NCI-H524 (cell line): ENCODE measurements at places on chromosomes 2 and 18.

- DNase-seq, result no peak
Observed at GRCh38 chr2:181949047-181949446, 36.6 kb upstream of the PPP1R1C start.

DNA sequence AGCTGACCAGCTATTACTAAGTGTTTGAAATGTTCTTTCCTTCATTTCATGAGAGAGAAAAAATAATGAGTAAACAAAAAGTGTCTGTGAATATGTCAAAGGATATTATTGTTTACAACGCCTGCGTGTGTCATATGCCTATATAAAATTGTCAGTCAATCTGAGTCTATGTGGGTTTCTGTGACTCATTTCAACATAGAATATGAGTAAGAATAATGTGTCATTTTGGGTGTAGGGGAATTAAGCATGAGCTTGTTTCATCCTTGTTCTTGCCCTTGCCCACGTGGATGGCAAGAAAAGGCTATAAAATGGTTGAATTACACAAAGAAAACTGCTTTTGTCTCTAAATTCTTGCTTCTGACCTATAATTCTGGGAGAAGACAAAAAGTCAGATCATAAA lies 466.0 kb downstream of the PTH2R start:
- DNase-seq, result no peak

DNA sequence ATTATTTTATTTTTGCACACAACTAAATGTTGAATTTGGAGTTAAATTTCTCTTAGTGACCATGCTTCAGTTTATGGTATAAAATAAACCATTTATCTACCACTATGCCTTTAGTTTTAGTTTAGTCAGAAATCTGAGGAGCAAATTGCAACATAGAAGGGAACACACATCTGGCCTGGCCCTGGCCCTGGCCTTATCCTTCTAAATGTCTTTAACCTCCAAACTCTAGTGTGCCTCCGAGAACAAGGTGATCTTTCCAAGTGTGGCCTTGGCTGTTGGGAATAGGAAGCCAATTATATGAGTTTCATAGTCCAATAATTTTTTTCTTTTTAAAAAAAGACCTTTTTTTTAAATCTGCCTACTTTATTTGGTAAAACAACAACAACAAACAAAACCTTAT lies 31.8 kb upstream of the GREB1L start:
- no peak for DNase-seq

- no peak for DNase-seq
Observed at GRCh38 chr18:48670751-48671560, 132.1 kb downstream of the CTIF start.

DNA sequence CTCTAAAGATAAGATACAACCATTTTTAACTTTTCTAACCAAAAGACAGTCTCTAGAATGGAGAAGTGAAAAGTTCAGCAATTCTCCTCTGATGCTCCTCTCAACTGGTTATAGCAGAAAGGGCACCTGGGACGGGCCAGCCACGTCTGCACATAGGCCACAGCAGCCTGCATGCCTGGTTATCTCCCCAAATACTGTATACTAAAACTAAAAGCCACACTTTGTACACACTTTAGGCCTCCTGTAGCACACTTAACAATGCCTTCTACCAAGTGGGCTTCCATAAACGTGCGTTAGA lies 179.1 kb downstream of the ANKRD44 start:
- DNase-seq, result no peak

- no peak for DNase-seq
Observed at GRCh38 chr2:82000606-82001005, 1696.1 kb upstream of the LRRTM1 start.

GRCh38 chr2:223580951-223581350 lies 21.2 kb downstream of the SCG2 start:
- DNase-seq, result peak; percentile 12

GRCh38 chr2:237299906-237300305 lies 114.1 kb downstream of the COL6A3 start:
- peak; percentile 95 for DNase-seq

- DNase-seq, result no peak
Observed at GRCh38 chr2:172813314-172813888, 77.8 kb downstream of the RAPGEF4 start.

DNA sequence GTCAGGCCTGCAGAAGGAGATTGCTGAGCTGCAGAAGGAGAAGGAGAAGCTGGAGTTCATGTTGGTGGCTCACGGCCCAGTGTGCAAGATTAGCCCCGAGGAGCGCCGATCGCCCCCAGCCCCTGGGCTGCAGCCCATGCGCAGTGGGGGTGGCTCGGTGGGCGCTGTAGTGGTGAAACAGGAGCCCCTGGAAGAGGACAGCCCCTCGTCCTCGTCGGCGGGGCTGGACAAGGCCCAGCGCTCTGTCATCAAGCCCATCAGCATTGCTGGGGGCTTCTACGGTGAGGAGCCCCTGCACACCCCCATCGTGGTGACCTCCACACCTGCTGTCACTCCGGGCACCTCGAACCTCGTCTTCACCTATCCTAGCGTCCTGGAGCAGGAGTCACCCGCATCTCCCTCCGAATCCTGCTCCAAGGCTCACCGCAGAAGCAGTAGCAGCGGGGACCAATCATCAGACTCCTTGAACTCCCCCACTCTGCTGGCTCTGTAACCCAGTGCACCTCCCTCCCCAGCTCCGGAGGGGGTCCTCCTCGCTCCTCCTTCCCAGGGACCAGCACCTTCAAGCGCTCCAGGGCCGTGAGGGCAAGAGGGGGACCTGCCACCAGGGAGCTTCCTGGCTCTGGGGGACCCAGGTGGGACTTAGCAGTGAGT lies 19.4 kb downstream of the FOSL2 start:
- DNase-seq, result no peak

- peak; percentile 13 for DNase-seq
Observed at GRCh38 chr18:74314759-74315463, 728 bp upstream of the C18orf63 start.

- DNase-seq, result no peak
Observed at GRCh38 chr18:7754258-7754657, 187.1 kb downstream of the PTPRM start.

DNA sequence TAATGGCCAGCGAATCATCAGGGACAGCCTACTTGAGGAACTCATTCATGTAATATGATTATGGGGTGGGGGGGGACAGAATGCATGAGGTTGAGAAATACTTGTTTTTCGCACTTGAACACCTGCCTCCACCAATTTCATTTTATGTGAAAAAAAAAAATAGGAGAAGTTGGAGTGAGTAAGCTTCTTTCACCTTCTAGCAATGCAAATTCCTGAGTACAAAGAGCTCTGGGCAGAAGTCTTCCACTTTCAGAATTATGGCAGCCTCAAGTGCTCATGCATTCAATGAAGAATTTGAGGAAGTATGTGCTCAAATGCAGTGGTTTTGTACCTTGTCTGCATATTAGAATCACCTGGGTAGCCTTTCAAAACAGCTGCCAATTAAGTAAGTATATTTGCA lies 40.1 kb upstream of the GPD2 start:
- DNase-seq, result no peak

- DNase-seq, result no peak
Observed at GRCh38 chr2:240960309-240960970, 38.0 kb upstream of the SNED1 start.

DNA sequence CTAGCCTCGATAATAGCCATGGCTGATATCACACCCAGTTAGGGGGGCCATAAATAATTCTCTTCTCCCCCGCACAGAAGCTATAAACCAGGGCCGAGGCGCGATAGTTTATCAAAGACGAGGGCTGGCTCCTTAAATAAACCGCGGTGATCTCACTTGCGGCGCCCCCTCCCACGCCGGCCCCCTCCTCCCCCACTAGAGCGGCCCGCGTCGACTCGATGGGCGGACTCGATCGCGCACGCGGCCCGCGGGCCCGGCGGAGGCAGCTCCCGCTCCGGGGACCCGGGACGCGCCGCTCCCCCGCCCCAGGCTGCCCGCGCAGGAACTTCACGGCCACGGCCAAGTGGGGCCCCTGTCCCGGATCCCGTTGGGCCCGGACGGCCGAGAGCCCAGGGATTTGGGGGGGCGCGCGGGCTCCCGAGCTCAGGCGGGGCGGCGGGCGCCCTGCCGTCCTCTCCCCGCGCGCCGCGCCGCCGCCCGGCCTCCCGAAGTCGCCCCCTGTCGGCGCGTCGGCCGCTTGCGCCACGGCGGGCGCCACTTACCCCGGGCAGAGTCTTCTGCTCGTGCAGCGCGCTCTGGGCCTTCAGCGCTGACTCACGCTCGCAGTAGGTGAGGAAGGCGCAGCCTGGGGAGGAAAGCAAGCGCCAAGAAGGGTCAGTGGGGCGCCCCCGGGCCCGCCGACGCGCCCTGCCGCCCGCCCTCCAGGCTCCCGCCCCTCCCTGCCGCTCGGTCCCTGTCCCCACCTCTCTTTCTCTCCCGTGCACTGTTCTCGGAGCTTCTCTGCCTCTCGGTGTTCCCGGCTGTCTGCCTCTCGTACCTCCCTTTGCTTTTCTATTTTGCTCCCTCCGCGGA lies 80.4 kb downstream of the CELF4 start:
- no peak for DNase-seq

- DNase-seq, result peak; percentile 51
Observed at GRCh38 chr2:70789304-70790135, 923 bp downstream of the FIGLA start.

GRCh38 chr2:81481994-81482368 lies 1177.4 kb upstream of the LRRTM1 start:
- DNase-seq, result no peak

DNA sequence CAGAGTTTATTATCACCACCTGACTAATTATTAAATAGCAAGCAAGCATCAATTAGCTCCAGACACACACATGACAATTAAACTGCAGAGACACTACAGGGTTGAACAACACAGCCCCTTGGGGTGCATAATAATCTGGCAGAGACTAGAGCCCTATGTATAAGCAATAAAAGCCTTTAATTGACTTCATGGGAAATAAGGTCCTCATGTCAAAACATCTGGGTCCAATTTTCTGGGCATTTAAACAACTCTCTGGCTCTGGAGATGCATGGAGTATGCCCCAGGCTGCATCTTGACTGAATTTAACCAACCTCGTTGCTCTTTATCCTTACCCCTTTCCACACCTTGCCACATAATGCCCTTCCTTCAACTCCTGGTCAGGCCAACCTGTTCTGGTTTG lies 270.7 kb upstream of the THUMPD2 start:
- DNase-seq, result no peak

GRCh38 chr2:75555701-75556100 lies 5.0 kb downstream of the EVA1A start:
- no peak for DNase-seq

GRCh38 chr18:9055185-9055584 lies 47.3 kb upstream of the NDUFV2 start:
- no peak for DNase-seq

GRCh38 chr18:42024131-42024530 lies 69.1 kb downstream of the PIK3C3 start:
- no peak for DNase-seq

DNA sequence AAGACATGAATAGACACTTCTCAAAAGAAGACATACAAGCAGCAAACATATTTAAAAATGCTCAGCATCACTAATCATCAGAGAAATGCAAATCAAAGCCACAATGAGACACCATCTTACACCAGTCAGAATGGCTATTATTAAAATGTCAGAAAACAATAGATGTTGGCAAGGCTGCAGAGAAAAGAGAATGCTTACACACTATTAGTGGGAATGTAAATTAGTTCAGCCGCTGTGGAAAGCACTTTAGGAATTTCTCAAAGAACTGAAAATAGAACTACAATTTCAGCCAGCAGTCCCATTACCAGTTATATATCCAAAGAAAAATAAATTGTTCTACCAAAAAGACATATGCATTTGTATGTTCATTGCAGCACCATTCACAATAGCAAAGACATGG lies 61.7 kb downstream of the STRADB start:
- no peak for DNase-seq

- no peak for DNase-seq
Observed at GRCh38 chr2:25824718-25825117, 53.6 kb downstream of the ASXL2 start.
